ENCODE measurements at places on chromosomes 4 and X.

DNA sequence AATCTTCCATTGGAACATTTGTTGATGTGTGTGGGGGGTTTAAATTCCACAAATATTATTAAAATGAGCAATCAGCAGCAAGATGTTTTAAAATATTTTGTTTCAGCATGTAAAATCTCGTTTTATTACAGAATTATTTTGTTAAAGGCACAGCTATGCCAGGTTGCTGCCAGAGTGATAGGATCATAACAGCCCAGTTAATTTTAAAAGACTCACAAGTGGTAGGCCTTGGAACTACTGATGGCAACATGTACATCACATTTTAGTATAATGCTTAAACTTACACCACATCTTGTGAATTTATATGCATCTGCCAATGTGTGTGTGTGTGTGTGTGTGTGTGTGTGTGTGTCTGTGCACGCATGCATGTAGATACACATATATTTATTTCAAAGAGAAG is 97.8 kb upstream of the SPRY1 start:
- no peak for DNase-seq

DNA sequence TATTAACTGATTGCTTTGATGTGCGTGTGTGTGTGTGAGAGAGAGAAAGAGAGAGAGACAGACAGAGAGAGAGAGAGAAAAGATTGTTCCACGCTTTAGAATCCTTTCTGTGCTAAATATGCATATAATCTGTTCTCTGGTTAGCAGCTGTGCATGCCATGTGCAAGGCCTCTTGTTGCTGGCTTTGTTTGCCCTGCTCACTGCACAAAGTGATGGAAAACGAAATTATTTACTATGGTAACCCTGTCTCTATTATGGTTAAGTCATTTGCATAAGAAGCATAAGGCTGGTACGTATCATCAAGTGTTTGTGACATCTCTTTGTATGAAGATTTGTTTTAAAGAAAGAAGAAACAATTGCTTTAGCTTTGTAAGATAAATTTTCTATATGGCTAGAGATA is 190.2 kb upstream of the POF1B start:
- no peak for DNase-seq

GRCh38 chr4:162115333-162115732 is 48.5 kb downstream of the FSTL5 start:
- DNase-seq = no peak

DNA sequence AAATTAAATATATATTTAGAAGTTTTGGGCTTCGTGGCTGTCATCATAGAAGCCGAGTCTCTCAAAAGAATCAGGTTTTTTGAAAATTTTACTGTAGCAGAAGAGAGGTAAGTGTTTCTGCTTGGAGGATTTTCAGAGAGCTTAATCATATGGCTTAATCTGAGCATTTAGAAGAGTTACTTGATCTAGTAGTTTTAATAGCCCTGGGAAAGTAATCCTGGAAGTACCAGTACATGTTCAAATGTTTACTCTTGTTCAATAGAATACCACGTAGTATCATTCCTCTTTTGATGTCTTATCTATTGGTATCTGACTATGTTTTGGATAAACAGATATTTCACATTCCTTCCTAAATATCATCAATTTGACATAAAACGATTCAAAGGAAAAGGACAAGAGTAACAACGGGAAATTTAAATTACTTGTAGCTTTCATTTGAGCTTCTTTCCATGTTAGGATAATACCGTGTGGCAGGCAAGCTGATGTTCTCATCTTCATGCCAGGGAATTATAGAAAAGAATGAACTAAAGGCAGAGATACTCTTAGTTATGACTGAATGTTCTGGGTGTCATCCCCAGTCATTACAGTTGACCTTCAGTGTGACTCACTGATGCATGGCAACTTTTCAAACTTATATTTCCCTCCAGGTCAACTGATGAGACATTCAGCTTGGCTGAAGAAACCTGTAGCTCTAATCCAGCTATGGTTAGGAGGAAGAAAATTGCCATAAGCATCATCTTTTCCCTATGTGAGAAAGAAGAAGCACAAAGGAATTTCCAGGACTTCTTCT is 89.8 kb downstream of the FNIP2 start:
- no peak for DNase-seq

DNA sequence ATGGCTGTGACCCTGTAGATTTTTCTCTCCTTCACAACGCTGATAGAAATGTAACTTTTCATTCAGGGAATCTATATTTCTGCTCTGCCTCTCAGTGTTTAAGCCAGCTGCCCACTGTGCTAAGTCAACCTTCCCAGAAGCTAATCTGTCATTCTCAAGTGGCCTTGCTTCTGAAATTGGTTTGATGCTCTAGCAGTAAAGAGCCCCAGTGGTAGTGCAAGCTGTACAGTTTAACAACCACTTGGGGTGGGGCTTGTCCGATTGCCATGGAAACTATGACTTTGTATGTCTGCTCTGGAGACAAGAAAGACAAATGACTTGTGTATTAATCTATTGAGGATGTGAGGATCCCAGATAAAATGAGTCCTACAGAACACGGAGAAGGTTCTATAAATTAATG is 620.9 kb upstream of the GALNT7 start:
- DNase-seq = no peak

GRCh38 chr4:7186031-7186430 is 6.3 kb upstream of the SORCS2 start:
- DNase-seq = no peak

DNA sequence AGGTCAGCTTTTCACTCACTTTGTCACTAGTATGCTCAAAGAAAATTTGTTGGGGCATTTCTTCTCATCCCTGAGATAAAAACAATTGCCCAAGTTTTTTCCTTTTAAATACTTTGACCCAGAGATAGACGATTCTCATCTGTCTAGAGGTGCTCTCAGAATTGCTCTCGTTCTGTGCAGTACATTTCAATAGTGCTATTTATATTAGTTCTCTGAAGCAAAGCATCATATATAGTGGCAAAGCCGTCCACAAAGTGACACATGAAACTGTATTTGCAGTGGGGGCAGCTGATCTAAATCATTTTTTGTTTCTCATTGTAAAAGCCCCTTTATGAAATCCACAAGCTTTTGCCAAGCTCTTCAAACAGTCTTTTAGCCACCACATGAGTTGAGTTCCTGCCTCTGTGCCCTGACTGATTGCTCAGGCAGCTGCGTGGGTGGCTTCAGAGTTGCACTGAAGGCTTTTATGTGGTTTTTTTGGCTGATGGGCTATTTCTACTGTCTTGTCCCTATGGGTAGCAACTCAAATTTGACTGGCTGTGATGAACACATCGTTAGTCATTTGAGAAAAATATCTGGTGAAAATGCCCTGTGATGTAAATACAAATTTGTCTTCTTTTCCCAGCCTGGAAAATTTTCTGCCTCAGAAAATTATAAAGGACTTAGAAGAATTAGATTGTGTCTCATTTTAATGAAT is 119.1 kb upstream of the OTUD4 start:
- DNase-seq = peak; percentile 67

- DNase-seq = no peak
These were observed 56.5 kb downstream of the FBXL5 start for GRCh38 chr4:15598644-15599043.

GRCh38 chrX:74423289-74423998 is 2.2 kb downstream of the SLC16A2 start:
- no peak for DNase-seq

GRCh38 chr4:25410820-25411529 is 33.9 kb downstream of the ANAPC4 start:
- DNase-seq = no peak

GRCh38 chrX:55057675-55058249 is 17.1 kb upstream of the PAGE2B start:
- peak; percentile 9 for DNase-seq

DNA sequence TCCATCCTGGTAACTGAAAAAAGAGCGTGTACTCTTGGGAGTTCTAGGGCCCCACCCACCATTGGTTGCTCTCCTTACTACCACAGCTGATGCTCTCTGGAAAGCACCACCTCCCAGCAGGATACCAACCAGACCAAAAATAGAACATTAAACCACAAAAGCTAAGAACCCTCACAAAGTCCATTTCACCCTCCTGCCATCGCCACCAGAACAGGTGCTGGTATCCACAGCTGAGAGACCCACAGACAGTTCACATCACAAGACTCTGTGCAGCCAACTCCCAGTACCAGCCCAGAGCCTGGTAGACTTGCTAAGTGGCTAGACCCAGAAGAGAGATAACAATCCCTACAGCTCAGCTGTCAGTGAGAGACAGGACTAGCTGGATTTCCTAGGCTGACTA is 240.6 kb downstream of the PABPC4L start:
- DNase-seq = no peak

- no peak for DNase-seq
These were observed 46.5 kb upstream of the CPLX1 start for GRCh38 chr4:872241-872981.

DNA sequence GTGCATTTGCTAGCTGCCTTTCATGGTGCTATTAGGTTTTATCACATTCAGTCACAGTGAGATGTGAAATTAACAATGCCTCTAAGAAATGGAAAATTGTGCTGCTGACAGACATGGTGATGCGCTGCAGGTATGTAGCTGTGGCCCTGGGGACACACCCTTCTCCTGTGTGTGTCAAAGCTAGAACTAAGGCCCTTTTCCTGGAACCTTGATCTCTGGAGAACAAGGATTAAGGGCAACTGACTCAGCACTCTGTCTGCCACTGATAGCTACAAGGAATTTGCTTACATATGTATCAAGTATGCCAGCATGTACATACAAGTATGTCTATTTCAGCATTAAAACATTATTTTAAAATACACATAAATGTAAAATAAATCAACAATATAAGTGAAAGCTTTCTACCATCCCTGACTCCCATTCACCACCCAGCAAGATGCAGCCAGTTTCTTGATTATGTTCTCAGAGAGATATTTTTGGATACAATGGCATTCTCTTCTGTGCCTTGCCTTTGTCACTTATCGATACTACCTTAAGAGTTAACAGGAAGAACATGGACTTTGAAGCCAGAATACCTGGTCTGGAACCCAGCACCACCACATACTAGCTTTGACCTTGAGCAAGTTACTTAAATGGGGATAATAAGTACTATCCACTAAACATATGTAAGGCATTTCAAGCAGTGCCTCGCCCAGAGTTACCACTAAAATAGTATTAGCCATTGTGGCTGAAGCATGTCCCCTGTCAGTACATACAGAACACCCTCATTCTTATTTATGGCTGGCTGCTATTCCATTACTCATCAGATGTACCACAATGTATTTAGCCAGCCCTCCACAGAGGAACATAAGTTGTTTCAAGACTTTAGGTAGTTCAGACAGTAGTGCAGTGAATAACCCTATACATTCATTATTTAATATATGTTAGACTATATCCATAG is 68.5 kb downstream of the NPNT start:
- no peak for DNase-seq

GRCh38 chr4:113832803-113833202 is 71.3 kb upstream of the CAMK2D start:
- no peak for DNase-seq

- DNase-seq = no peak
These were observed 71.4 kb downstream of the RTL5 start for GRCh38 chrX:72060196-72060920.

DNA sequence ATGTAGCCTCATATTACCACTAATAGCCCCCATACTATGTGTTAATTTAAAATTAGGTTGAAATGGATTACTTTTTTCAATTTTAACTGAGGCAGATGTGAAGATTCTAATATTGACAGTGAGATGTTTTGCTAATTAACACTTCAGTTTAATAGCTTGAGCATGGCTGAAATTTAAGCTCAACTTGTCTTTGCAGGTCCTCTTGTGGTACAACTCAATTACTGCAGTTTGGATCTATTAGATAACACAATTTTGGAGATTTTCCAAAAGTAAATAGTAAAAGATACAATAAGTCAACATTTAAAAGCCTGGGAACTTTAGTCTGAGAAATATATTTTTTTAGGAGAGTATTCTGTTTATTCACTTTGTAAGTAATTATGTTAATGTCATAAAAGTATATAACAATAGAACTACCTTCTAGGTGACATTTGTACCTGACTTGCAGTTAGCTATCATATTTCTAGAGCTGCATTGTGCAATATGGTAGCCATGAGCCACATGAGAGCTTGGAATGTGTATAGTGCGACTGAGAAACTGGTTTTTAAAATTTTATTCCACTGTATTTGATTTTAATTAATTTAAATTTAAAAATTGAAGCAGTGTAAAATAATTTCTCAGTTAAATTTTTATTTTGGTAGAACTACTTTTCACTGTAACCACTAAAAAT is 73.1 kb upstream of the FMR1 start:
- no peak for DNase-seq

DNA sequence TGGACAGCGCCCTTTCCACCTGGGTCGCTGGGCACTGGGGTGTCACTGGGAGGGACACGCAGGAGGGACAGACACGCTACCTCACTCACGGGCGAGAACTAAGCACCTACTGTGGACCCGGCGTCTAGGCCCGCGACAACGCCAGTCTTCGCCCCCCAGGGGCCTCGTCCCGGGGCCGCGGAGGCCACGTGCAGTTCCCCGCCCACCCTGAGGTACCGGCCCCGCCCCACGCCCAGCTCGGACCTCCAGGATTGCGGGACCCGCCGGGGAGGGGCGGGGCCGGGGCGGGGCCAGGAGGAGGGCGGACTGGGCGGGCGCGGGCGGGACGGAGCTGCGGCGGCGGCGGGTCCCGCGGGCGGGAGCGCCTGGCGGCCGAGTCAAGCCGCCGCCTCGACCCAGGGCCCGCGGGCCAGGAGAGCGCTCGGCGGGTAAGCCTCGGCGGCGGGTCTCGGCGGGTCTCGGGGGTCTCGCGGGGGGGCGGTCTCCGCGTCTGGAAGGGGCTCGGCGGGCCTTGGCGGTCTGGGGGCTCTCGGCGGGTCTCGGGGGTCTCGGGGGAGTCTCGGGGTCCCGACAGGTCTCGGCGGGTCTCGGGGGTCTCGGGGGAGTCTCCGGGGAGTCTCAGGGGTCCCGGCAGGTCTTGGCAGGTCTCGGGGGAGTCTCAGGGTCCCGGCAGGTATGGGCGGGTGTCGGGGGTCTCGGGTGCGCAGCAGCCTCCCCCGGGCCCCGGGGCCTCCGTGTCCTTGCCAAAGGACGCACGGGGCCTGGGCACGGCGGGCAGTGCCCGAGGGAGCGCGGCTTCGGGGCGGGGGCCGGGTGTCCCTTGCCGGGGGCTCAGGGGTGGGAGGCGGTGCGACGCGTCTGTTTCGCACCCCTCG is at the start of gene SH3BP2:
TSS of gene SH3BP2 (plus strand) at position 375 of the 875 bp plus-strand sequence. CDS start 27,533 bp downstream, outside the sequence.
- DNase-seq = no peak

- DNase-seq = no peak
These were observed 46.1 kb downstream of the ZFP42 start for GRCh38 chr4:188041721-188042120.

DNA sequence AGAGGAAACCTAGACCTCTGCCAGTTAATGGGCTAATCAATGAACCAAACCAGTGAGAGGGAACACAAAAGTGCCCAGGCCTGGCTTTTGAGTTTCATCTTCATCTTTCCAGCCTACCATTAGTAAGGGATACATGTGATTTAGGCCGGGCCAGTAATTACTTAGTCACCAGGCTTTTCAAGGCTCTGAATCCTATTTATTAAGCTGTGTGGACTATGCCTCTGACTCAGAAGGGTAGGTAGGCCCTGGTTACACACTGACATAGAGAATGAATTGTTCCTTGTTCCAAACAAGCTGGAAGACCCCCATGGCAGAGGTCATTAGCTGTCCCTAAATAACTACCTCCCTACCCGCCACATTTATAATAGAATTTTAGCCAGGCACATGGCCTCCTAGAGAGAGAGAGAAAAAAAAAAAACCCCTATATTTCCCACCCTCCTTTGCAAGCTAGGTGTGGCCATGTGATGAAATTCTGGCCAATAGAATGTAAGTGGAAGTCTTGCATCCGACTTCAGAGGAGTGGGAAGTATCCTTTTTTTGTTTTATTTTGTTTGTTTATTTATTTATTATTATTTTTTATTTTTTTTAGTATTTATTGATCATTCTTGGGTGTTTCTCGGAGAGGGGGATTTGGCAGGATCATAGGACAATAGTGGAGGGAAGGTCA is 112.3 kb upstream of the BCOR start:
- DNase-seq = no peak

All from HFF-Myc (cell line).